Activated T-helper 2 cell treated with anti-CD3 and anti-CD28 coated beads, Interferon-gamma antibody, Interleukin-2, Interleukin-4, amounts not matched to agents 10 μg/mL and 5 μg/mL and 100 μg/mL, durations not matched to agents 14 hours and 24 hours and 36 hours (primary cell): ENCODE measurements at places on chromosomes 6 and 20. TPM values are rescaled to one million over a fixed set of nuclear protein-coding genes. Genes with fewer than 3 reads are reported as not detected.

The REM1 gene
- not detected in 2 replicates for total RNA-seq

The HIVEP1 gene
- 63.8 TPM in 2 replicates for total RNA-seq

The DPPA5 gene
- not detected in 2 replicates for total RNA-seq

The EYA4 gene
- total RNA-seq, result not detected in 2 replicates

The BMP7 gene
- not detected in 2 replicates for total RNA-seq

The PAX1 gene
- not detected in 2 replicates for total RNA-seq

The RAD21L1 gene
- 0.32 TPM in 1 of 2 replicates, not detected in the other for total RNA-seq

The TRIM31 gene
- total RNA-seq, result not detected in 2 replicates
